ENCODE measurements at places on chromosomes 7 and 10.

- DNase-seq = no peak
Observed at GRCh38 chr10:93503075-93503474, 6.7 kb downstream of the CEP55 start.

- no peak for DNase-seq
Observed at GRCh38 chr7:120794106-120794729, 63.7 kb downstream of the TSPAN12 start.

GRCh38 chr10:72802763-72803505 lies 90.6 kb upstream of the OIT3 start:
- DNase-seq = no peak

DNA sequence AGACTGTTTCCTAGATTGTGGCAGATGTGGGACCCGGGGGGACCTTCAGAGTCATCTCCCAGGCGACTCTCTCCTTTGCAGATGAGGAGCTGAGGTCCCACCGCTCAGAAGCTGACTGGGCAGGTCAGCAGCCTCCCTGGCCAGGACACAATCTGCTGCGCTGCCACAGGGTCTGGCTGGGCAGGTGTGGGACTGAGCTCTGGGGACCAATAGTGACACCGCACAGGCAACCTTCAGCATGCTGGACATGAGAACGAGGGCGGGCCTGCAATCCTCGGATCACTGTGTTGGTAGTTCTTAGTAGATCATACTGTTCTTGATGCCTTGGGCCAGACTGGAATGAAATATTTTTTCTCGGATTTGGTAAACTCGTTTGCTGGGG lies 20.5 kb upstream of the CRYGN start:
- DNase-seq = no peak

- no peak for DNase-seq
Observed at GRCh38 chr7:36011588-36011965, 141.5 kb upstream of the EEPD1 start.

DNA sequence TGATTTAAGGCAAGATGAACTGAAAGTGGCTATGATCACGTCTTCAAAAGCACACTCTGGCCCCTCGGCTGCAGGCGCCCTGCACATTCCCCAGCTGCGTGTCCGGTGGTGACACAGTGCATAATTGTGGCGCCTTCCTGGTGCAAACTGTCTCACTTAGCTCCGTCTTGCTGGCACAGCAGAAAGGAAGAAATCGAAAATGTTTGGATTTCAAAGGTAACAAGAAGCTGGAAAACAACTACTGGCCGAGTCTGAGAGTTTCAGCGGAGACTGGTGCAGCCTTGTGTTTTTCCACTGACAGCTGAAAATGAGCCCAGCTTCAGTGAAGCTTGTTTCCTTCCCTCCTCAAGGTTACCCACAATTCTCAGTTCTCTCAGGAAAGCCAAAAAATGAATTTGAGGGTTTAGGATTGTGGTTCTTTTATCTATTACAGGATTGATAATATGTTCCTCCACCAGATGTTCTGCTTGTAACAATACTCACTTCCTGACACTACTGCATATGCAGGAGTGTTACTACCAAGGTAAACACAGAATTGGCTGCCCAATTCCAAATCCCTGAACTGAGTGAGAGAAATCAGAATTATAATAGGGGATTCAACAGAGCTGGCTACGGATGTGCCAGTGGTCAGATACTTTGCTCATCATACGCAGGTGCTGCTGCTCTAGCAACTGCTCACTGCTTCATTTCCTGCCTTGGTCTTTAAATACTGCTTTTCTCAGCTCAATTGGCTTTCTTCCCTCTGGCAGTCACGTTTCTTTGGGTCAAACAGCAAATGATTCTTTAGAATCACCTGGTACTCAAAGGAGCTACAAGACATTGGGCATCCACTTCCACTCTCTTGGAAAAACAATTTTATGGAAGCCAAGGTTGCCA lies 63.7 kb downstream of the TRUB1 start:
- no peak for DNase-seq

GRCh38 chr10:3873728-3874461 lies 88.9 kb upstream of the KLF6 start:
- DNase-seq = no peak

DNA sequence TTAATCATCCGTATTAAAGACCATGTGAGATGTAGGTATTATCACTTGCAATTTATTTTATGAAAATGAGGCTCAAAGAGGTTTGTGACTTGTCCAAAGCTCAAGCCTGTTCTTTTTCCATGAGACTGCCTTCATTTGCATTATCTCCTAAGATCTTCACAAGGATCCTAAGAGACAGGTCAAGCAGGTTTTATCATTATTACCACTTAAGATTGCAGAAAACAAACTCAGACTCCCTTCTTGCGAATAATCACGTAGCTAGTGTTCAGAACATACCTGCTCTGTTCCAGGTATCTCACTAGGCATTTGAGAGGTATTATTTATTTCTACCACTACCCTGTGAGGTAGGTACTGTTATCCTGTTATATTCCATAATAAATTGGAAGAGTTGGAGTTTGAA lies 64.8 kb downstream of the ZNRF2 start:
- no peak for DNase-seq

DNA sequence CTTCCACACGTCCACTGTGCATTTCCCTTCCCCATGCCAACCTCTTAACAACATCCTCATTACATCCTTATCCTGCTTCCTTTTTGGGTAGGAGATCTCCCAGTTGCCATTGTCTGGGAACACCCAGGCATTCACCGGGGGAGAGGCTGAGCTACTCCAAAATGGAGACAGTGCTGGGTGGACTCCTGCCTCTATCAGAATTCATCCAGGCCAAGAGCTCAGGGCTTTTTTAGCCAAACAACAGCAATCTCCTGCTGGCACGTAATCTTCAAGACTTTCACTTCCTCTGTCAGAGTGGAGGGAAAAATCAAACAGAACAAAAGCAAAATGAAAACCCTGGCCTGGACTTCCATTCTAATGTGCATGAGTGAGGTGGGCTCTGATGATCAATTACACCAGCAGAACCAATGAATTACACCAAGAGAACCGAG lies 245.0 kb downstream of the PRPF18 start:
- DNase-seq = no peak

- DNase-seq = no peak
Observed at GRCh38 chr10:52984169-52984568, 211.6 kb upstream of the MBL2 start.

DNA sequence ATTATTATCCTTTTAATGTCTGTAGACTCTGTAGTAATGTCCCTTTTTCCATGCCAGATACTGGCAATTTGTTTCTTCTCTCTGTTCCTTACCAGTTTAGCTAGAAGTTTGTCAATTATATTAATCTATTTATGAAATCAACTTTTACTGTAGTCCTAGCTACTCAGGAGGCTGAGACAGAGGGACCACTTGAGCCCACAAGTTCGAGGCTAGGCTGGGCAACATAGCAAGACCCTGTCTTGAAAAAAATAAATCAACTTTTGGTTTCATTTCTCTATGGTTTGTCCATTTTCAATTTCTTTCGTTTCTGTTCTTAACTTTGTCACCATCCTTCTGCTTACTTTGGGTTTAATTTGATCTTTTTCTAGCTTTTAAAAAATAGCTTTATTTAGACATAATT lies 42.5 kb upstream of the PLA2G12B start:
- no peak for DNase-seq

GRCh38 chr7:104341546-104341945 lies 13.1 kb downstream of the LHFPL3 start:
- DNase-seq = no peak

DNA sequence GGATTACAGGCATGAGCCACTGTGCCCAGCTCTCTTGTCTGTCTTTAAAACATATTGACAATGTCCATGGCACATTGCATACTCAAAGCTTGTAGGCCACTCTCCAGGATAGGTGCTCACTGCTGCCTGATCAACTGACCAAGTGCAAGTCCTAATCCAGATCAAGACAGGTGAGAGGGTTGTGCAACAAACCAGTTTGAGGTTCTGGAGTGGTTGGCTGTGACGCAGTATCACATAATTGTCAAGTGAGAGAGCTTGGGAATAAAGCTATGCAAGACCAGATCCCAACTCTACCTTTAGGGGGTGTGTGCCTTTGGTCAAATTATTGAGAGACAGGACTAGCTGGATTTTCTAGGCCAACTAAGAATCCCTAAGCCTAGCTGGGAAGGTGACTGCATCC lies 43.0 kb upstream of the OPN4 start:
- DNase-seq = no peak

GRCh38 chr10:69348816-69349541 lies 67.7 kb downstream of the TACR2 start:
- DNase-seq = peak; percentile 70
